HAP-1 (cell line): ENCODE measurements at places on chromosomes 1 and 21.

- peak; percentile 59 for DNase-seq
Measured at GRCh38 chr1:218778257-218779126, 395.2 kb upstream of the LYPLAL1 start.

GRCh38 chr1:20233394-20233793, 47.1 kb upstream of the PLA2G2C start:
- no peak for DNase-seq

- no peak for DNase-seq
Measured at GRCh38 chr1:99816656-99817055, 33.5 kb upstream of the AGL start.

DNA sequence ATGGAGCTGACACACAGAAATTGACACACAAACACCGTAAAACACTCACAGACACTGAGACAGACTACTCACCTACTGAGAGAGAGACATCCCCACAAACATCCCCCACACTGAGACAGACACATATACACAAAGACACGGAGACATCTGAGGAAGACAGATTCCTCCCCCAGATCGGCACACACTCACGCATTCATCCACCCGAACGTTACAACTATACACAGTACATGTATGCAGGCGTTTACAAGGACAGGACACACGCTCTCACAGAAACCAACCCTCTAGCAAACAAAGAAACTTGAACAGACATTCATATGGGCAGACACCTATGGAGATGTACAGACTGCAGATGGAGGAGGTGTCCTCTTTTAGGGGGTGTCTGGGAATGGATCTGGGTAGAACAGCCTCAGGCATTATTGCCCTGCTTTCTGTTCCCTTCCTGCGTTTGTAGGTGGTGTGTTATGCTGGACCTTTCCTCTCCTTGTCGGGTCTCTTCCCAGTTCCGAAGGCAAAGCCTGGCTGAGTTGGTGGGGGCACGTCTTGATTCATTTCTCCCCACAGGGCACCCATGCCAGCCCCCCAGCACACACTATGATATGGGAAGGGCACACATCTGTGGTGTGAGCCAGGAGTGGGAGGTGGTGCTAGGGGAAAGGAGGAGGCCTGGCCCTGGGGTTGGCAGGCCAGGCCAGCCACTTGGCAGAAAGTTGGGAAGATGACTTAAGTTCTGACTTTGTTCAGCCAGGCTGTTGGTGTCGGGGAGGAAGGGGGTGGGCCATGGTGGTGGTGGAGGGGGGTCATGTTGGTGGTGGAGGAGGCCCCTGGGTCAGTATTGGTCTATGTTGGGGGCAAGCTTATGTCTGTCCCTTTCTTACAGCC, 1.5 kb downstream of the KIRREL1 start:
- no peak for DNase-seq

DNA sequence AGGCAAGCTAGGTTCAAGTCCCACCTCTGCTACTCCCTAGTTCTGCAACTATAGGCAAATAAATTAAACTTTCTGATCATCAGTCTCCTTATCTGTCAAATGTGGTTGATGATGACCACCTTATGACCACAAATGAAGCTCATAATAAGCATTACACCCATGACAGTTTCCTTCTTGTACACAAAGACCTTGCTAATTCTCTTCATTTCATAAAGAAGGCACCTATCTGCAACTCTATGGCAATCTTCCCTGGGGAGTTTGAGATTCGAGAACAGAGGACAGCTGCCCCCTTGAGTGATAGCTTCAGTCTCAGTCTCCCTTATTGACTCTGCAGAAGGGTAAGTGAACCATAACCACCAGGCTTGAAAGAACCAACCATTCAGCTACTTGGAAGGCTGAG, 503.1 kb upstream of the DAB1 start:
- no peak for DNase-seq

- no peak for DNase-seq
Measured at GRCh38 chr1:30196872-30197638, 526.3 kb downstream of the MATN1 start.
